ENCODE measurements at places on chromosomes 4 and X.

DNA sequence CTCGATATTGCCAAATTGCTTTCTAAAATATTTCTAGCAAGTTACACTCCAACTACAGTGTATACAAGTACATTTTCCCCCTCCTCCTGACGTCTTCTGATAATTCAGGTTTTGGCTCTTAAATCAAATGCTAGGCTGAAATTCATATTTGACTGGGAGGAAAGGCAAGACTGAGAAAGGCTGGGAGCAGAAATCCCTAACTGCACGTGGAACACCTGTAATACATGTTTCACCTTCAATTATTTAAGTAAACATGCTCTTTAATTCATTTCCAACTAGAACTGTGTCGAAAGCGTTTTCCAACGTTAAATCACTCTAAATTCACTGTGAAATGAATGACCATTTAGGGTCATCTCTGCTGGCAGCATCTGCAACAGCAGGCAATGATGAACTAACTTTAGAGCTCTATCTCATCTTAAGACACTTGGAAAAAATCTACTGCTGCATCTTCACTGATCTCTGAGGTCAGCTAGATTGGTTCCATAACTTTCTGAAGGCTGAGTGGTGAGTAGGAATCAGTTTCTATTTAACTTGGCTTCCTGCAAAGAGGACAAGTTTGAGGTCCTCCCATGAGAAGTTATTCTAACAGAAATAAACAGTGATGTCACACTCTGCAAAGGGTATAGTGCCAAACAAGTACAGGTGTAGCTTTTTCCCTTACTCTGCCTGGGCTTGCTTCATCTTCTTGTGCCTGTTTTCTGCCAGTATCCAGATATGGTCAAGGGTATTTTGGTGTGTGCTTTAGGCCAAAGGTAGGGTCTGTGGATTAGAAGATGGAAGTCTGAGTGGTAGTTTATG, 144.3 kb upstream of the PAK3 start:
- no peak for DNase-seq

DNA sequence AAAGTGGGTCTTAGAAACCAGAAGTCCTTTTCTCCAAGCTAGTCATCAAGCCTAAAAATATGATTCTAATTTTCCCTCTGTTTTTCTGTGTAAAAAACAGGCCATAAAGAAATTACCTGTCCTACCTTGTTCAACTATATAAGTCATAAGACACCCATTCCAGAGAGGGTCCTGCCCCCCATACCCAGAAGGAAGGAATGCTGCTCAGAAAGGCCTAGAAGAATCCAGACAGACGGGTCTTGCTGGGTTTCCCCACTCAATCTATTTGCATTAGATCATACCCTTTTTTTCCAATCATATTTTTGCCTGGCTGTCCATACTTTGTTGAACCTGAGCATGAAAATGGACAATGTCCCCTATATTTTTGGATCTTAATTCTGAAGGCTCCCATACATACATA, 16.3 kb upstream of the XAGE2 start:
- no peak for DNase-seq

- no peak for DNase-seq
Measured at GRCh38 chr4:20017777-20018115, 234.0 kb upstream of the SLIT2 start.

- DNase-seq: no peak
Measured at GRCh38 chrX:109782994-109783700, 50.1 kb upstream of the ACSL4 start.

DNA sequence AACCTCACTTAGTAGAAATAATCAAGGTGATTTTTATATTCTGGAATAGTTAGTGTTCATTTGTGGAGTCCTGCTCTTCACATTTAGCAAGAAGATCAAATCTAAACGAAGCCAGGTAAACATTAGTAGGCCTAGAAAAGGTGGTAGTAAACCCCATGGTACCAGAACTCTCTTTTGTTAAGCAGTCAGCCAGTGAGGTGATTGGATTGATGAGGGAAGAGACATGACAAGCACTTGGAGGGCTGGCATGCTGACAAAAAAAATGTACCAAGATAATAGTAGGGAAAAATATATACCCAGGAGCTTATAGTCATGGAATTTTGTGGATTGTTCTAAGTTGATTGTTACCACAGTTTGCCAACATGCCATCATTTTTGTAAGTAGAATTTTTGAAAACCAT, 163.8 kb downstream of the BANK1 start:
- no peak for DNase-seq

DNA sequence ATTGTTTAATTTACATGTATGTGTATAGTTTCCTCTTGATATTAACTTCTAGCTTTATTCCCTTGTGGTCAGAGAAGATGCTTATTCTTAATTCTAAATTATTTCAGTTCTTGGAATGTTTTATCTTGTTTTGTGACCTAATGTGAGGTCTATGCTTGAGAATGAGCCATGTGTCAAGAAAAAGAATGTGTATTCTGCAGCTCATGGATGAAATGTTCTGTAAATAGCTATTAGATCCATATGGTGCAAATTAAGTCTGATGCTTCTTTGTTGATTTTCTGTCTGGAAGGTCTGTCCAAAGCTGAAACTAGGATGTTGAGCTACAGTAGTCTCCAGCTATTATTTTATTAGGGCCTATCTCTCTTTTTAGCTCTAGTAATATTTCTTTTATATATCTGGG, 187.3 kb upstream of the RASGEF1B start:
- no peak for DNase-seq

DNA sequence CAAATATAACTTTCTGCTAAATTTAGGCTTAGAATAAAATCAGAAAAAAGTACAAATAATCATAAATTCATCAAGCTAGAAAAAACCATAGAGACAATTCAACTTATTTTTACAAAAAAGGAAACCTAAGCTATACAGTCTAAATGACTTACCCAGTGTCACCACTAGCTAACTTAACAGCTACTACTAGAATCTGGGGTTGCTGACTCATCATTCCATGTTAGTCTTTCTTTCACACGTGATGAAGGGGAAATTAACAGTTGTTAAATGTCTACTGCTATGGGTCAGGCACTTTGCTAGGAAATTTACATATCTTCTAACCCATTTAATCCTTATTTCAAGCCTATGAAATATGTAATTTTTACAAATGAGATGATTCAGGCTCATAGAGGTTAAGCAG, 349.3 kb upstream of the GALNT7 start:
- DNase-seq: no peak

DNA sequence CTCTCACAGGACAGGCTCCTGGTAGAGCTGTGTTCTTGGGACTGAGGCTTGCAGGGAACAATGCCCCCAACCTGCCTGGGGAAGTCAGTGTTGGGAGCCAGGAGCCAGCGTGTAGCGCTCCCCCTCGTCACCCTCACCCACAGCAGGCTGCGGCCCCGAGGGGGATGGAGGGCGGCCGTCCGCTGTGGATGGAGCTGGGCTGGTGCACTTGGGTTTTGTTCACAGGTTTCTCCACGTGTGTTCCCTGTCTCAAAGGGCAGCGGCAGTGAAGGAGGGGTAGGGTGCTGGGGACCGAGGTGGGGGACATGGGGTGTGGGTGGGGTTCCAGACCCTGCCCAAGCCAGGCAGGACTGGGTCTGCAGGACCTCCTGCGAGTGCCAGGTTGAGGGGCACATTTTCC, 69.1 kb downstream of the RGS12 start:
- no peak for DNase-seq

- no peak for DNase-seq
Measured at GRCh38 chrX:45351478-45351877, 150.8 kb upstream of the DIPK2B start.

Measured in iPS DF 6.9 (cell line).